ENCODE measurements at places on chromosomes 2 and 18. TPM values are rescaled to one million over a fixed set of nuclear protein-coding genes. Genes with fewer than 3 reads are reported as not detected.

Gene MSGN1
- total RNA-seq = not detected

Gene IMPACT
- total RNA-seq = 35.6 TPM

Gene MAP3K19
- total RNA-seq = not detected

DNA sequence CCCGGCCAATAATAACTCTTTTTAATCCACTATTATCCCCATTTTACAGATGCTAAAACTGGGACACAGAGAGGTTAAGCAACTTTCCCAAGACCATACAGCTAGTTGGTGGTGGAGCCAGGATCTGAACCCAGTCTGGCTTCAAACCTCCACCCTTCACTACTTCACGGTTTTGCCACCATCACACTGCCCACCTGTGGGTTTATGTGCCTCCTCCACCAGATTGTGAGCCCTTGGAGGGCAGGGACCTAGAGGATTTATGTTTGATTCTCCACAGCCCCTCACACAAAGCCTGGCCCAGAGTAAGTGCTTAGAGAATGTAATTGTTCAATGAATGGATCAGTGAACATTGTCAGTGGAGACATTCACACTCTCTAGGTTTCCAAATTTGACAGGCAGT lies 153.4 kb upstream of the MYCN start:
- no peaks in the 10 kb centered on the region for H3K4me1 ChIP-seq
- H3K36me3 ChIP-seq = no peaks in the 10 kb centered on the region
- H3K4me3 ChIP-seq = no peak overlapping the region
- DNase-seq = no peak
- no peak overlapping the region for H3K27ac ChIP-seq
- no peaks in the 10 kb centered on the region for H3K27me3 ChIP-seq

GRCh38 chr2:8477552-8478470 lies 204.0 kb upstream of the ID2 start:
- H3K4me3 ChIP-seq = no peak overlapping the region
- peaks cover 11% of the 10 kb centered on the region for H3K4me1 ChIP-seq
- H3K36me3 ChIP-seq = no peaks in the 10 kb centered on the region
- peak overlapping the region; percentile 20 for H3K27ac ChIP-seq

DNA sequence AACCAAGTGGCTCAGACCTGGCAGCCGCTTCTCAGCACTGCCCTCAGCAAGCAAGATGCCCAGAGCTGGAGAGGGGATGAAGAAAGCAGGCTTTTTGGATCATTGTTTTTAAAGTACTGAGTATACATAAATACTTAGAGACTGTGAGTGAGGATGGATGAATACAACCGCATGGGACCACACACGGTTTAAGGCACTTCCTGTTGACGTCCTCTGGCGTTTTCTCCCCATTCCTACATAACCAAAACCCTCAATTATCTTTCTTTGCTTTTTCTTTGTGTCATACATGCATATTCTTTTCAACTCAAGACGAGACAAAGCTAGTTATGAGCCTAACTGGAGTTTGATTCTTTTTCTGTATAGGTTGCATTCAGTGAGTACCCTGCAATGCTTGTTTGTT lies 198.4 kb downstream of the GALR1 start:
- no peak for DNase-seq
- H3K4me1 ChIP-seq = no peaks in the 10 kb centered on the region
- H3K27me3 ChIP-seq = no peaks in the 10 kb centered on the region
- no peak overlapping the region for H3K27ac ChIP-seq
- no peak overlapping the region for H3K4me3 ChIP-seq

DNA sequence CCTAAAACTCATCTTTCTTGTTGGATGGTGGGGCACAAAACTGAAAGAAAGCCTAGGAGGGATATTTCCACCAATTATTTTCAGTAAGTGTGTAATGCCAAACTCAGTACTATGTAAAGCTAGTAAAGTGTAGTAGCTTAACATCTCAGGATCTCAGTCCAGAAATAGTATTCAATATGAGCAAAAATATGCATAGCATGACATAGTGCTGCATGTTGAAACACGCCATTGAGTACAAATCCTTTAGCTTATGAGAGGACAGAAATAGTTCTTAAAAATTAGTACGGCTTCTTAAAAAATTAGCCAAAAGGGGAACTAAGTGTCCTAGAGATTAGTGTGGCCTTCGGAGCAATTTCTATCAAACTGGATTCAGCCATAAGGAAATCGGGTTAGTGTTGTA lies 21.7 kb upstream of the ATL2 start:
- H3K27me3 ChIP-seq = no peaks in the 10 kb centered on the region
- no peaks in the 10 kb centered on the region for H3K36me3 ChIP-seq
- no peaks in the 10 kb centered on the region for H3K4me1 ChIP-seq
- DNase-seq = no peak
- no peak overlapping the region for H3K27ac ChIP-seq

GRCh38 chr2:227774895-227775842 lies 29.5 kb downstream of the SCYGR8 start:
- H3K36me3 ChIP-seq = no peaks in the 10 kb centered on the region
- no peaks in the 10 kb centered on the region for H3K27me3 ChIP-seq
- DNase-seq = no peak
- H3K4me1 ChIP-seq = no peaks in the 10 kb centered on the region
- no peak overlapping the region for H3K4me3 ChIP-seq

- H3K36me3 ChIP-seq = no peaks in the 10 kb centered on the region
- no peak overlapping the region for H3K27ac ChIP-seq
- H3K4me3 ChIP-seq = no peak overlapping the region
- H3K27me3 ChIP-seq = peaks cover 7% of the 10 kb centered on the region
Measured at GRCh38 chr2:95042472-95043271, 17.2 kb downstream of the MAL start.

GRCh38 chr18:59821983-59822382 lies 77.8 kb upstream of the PMAIP1 start:
- no peak for DNase-seq

DNA sequence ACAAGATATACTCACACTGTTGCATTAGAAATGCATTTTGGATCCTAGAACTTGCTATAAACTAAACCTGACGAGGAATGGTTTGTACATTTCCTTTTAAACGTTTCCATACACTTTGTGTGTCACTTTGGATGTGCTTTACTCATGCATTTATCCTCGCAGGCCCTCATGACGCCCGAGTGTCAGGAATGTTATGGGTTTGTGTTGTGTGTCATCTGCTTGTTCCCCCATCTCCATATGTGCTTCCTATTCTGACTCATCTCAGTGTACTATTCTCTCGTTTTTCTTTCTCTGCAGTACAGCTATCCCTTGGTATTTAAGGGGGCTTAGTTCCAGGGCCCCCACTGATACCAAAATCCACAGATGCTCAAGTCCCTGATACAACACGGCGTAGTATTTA lies 121.5 kb upstream of the RASGRP3 start:
- H3K27ac ChIP-seq = no peak overlapping the region
- no peaks in the 10 kb centered on the region for H3K36me3 ChIP-seq
- H3K4me1 ChIP-seq = no peaks in the 10 kb centered on the region
- DNase-seq = no peak
- no peaks in the 10 kb centered on the region for H3K27me3 ChIP-seq

DNA sequence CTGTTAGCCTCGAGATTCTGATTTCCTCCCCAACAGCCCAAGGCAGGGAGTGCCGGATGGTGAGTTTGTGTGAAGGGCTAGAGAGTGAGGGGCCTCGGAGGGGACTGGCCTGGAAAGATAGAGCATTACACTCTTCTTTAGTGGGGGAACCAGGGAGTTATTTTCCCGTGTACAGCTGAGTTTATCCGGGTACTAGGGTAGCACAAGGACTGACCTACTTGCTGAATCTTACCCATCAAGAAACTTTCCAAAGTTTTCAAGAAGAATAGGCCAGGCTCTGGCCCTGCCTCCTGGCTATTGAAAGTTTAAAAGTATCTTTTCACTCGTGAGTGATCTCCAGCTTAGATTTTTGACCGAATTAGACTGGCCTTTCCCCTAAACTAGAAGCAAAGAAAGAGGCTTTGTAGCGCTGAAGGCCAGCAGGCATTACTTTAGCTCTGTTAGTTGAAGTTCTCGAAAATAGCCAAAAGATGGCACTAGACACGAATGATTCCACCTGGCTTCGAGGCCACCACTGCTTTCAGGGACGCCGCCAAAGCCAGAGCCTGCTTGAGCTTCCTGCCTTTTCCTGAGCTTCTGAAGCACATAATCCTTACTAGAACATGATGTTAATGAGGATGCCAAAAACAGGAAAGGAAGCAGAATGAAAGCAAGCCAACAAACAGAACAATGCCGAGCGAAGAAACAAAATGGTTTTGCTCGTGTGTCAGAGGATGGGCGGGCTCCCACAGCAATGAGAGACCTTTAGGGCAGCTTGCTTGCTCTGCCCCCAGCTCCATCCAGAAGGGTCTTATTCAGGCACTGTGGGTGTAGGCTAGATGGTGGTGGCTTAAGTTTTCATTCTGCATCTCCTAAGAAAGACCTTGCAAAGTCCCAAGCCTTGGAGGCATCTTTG lies 55.8 kb downstream of the TSN start:
- peaks cover 10% of the 10 kb centered on the region for H3K4me1 ChIP-seq
- peak; percentile 89 for DNase-seq
- H3K27me3 ChIP-seq = no peaks in the 10 kb centered on the region
- H3K27ac ChIP-seq = no peak overlapping the region

- no peaks in the 10 kb centered on the region for H3K36me3 ChIP-seq
- H3K27me3 ChIP-seq = no peaks in the 10 kb centered on the region
- H3K27ac ChIP-seq = peak overlapping the region; percentile 19
Measured at GRCh38 chr2:196105951-196106350, 37.3 kb upstream of the DNAH7 start.

GRCh38 chr18:9870431-9871008 lies 15.3 kb upstream of the TXNDC2 start:
- H3K36me3 ChIP-seq = no peaks in the 10 kb centered on the region
- DNase-seq = no peak
- H3K4me3 ChIP-seq = no peak overlapping the region
- peaks cover 23% of the 10 kb centered on the region for H3K4me1 ChIP-seq
- peak overlapping the region; percentile 72 for H3K27ac ChIP-seq
- no peaks in the 10 kb centered on the region for H3K27me3 ChIP-seq

GRCh38 chr2:168157070-168157469 lies 90.3 kb downstream of the STK39 start:
- no peak for DNase-seq
- no peak overlapping the region for H3K4me3 ChIP-seq
- H3K27me3 ChIP-seq = no peaks in the 10 kb centered on the region
- H3K4me1 ChIP-seq = peaks cover 54% of the 10 kb centered on the region
- H3K36me3 ChIP-seq = no peaks in the 10 kb centered on the region

DNA sequence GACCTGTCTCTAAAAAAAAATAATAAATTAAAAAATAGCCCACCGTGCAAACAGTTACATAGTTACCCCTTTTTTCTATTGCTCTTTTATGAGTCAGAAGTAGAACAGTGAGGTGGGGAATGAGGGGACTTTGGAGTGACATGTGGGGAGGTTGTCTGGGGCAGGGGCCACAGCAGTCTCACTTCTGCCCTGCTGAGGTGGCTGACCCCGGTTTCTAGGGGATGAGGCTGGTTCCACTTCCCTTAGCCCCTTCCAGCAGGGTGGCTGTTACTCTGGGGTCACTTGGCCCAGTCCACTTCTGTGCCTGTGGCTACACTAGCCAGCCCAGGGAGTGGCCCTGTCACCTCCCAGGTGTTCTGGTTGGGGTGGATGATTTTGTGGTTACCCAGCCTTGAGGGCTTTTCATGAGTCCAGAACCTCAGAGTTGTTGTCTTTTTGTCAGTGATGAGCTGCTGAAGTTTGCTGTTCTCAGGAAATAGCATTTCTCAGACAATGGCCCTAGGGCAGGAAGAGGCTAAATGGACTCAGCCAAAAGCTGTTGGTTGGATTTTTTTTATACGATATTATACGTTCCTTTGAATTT lies 28.0 kb upstream of the SCLY start:
- H3K4me1 ChIP-seq = no peaks in the 10 kb centered on the region
- DNase-seq = no peak
- peaks cover 10% of the 10 kb centered on the region for H3K36me3 ChIP-seq

GRCh38 chr2:241649927-241650326 lies 12.4 kb downstream of the ATG4B start:
- no peaks in the 10 kb centered on the region for H3K27me3 ChIP-seq
- DNase-seq = no peak
- H3K27ac ChIP-seq = no peak overlapping the region
- peaks cover 31% of the 10 kb centered on the region for H3K36me3 ChIP-seq

DNA sequence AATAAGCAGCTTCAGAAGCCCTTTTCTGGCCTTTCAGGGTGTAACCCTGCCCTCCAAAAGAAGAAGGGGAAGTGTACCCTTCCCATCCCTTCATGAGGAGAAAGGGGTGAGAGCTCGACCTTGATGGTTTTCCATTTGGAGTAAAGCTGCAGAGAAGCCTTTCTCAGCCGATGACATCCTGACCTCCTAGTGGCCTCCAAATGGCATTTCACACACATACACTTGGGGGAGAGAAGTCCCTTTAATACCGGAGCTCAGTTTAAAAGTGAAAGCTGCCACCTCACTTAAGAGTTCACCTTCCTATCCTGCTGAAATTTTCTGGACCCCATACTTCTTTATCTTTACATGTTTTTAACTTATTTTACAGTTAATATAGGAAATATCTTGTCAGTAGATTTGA lies 716.7 kb downstream of the DCDC2C start:
- no peak overlapping the region for H3K27ac ChIP-seq
- no peaks in the 10 kb centered on the region for H3K27me3 ChIP-seq
- H3K36me3 ChIP-seq = no peaks in the 10 kb centered on the region
- no peak overlapping the region for H3K4me3 ChIP-seq
- H3K4me1 ChIP-seq = no peaks in the 10 kb centered on the region

GRCh38 chr2:43029186-43029585 lies 197.2 kb downstream of the ZFP36L2 start:
- H3K36me3 ChIP-seq = no peaks in the 10 kb centered on the region
- no peak overlapping the region for H3K4me3 ChIP-seq
- DNase-seq = no peak
- no peaks in the 10 kb centered on the region for H3K4me1 ChIP-seq
- no peak overlapping the region for H3K27ac ChIP-seq

GRCh38 chr2:168948621-168949212 lies 47.6 kb downstream of the G6PC2 start:
- peak; percentile 40 for DNase-seq
- H3K4me1 ChIP-seq = no peaks in the 10 kb centered on the region
- no peak overlapping the region for H3K4me3 ChIP-seq
- H3K27me3 ChIP-seq = no peaks in the 10 kb centered on the region
- H3K27ac ChIP-seq = no peak overlapping the region
- H3K36me3 ChIP-seq = no peaks in the 10 kb centered on the region

DNA sequence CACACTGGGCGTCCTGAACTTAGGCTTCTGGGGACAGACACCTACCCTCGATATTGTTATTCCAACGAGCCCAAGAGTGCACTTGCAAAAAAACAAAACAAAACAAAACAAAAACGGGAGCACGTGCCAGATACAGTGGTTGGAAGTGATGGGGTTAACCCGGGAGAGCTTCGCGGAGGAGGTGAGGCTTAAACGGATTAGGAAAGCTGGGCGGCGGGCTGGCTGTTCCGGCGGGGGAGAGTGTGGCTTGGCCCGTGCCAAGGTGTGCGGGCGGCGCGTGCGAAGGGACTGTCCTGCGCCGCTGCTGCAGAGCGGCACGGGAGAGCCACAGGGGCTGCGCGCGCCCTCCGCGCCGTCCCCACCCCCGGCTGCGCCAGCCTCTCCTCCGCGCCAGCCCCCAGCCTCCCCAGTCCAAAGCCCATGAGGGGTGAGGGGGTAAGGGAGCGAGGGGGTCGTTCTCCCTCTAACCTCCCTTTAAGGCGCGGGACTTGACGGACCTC lies 1.5 kb upstream of the SLC30A3 start:
- H3K27ac ChIP-seq = no peak overlapping the region
- H3K36me3 ChIP-seq = no peaks in the 10 kb centered on the region
- DNase-seq = peak; percentile 42
- H3K27me3 ChIP-seq = peaks cover 4% of the 10 kb centered on the region
- H3K4me3 ChIP-seq = peak overlapping the region; percentile 92

Data from A673 (cell line).